HT1080 (cell line): ENCODE measurements at places on chromosomes 11 and 22.
A peak's percentile ranks its signal among the peaks of the same experiment; 100 is the strongest.

DNA sequence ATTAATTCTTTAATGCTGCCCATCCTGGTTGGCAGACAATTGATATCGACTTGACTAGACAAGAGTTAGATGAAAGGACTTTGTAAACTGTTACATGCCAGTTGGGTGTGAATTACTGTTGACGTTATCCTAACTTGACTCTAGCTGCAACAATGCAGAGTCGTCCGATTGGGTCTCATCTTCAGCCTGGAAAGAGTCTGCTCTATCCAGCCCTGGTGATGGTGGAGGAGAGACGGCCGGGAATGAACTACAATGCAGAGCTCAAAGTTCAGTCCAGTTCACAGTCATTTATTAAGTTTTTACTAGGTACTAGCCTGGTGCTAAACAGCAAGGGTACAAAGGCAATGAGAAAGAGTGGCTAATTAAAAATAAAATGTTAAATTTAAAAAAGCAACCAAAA is 4.9 kb upstream of the SMIM35 start:
- DNase-seq = no peak

- no peak for DNase-seq
These were observed 351.4 kb downstream of the ETS1 start for GRCh38 chr11:128235958-128236357.

GRCh38 chr22:37428649-37429586 is 1.6 kb upstream of the ELFN2 start:
- DNase-seq = peak; percentile 61

GRCh38 chr11:58502004-58502403 is 5.9 kb downstream of the OR5B21 start:
- no peak for DNase-seq

DNA sequence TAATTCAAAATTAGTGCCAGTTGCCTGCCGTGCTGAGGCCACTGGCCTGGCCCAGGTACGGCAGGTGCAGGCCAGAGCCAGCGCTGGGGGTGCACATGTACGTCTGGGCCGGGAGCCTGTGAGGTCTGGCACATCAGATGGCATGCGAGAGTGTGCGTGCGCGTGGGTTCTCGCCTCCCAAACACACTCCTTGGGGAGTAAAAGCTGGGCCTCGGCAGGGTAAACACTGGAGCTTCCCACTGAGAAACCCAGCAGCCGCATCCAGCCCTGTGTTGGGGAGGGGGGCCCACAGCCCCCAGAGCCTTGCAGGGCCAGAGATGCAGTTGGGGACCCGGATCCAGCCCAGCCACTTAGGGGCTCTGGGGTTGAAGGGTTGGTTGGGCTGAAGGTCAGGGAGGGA is 37.8 kb downstream of the FLRT1 start:
- DNase-seq = no peak

DNA sequence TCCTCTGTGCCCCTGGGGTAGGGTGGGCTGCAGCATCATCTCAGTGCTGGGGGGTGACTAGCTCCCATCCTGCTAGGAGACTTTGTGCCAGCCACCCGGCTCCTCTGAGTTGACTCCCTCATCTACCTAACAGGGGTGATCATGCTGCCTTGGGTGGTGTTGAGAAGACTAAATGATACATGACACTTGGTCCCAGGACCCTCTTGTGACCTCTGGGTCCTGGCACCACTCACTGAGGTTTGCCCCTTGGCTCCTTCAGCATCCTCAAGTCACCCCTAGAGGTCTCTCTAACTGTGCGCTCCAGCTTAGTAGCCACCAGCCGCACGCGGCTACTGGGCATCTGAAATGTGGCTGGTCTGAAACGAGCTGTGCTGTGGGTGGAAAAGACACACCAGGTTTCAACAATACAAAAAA is 72.1 kb downstream of the LRRC32 start:
- DNase-seq = peak; percentile 39

- DNase-seq = no peak
These were observed 68.1 kb downstream of the LIF start for GRCh38 chr22:30178181-30179126.

DNA sequence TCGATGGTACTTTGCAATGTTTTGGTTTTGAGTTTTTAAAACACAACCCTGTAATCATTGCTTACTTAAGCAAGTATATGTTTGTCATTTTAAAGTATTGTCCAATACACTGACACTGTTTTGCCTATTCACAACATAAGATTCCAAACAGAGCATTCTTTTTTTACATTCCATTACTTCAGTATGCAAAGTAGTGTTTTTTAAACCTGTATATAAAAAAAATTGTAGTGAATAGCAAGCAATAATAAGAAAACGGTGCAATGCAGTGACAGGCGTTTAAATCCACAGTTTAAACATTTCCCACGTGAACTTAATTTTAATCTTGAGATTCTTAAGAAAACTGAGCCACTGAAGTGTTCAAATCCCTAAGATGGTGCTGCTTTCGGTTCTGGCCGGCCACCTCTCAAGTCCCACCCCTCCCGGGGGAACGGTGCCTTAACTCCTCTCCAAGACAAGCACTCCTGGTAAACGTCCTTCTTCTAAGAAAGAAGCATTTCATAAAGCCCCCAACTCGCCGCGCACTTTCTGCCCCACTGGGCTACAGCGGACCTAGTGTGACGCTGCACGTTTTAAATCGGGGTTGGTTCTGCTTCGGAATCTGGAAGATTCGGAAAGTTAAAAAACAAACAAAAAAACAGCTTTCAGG is 2.9 kb downstream of the PGR start:
- peak; percentile 18 for DNase-seq

GRCh38 chr22:33923660-33924246 is 3.5 kb upstream of the LARGE1 start:
- DNase-seq = peak; percentile 61

- DNase-seq = no peak
These were observed 29.7 kb downstream of the MMP7 start for GRCh38 chr11:102500829-102501228.

DNA sequence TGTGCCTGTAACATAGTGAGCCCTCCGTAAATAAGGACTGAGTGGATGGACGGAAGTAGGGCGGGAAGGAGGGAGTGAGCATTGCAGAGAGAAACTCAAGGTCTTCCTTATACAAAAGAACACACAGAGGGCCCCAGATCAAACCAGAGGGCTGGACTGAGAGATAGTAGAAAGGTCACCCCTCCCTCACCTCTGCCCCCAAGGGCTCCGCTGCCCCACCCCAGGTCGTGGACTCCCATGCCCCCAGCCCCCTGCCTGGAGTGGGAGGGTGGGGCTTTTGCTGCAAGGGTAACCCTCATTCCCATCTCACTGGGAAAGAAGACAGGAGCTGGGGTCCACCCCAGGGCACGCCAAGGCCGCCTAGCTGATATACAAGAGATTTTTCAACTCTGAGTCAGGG is 157.0 kb downstream of the MN1 start:
- no peak for DNase-seq

GRCh38 chr11:116499396-116500003 is 273.3 kb downstream of the BUD13 start:
- peak; percentile 48 for DNase-seq

DNA sequence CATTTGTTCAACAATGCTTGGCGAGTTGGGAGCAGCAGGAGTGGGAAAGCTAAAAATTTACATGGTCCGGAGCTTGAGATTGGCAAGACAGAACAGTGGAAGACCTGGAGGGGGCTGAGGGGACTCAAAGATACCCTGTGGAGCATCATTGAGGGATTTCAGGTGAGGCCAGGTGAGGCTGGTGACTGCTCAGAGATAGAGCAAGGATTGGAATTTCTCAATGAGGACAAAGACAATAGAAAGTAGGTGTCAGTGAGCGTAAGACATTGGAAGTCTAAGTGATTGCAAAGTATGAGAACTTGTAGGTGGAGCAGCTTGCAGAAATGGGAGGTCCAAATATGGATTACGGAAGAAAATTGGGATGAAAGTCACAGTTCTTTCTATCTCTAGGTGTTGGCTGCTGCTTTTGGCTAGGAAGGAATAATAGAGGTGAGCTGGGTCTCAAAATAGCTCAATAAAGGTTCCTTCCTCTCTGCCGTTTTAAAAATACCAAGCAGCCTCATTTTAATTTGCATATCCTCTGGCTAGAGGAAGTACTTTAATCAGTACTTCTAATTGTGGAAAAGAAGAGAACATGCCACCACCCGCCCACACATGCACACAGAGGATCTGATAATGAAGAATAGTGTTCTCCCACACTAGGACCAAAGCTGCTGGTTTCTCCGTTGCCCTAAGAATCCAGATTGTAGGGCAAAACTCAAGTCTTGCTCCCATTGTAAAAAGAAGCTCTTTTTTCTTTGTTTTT is 41.8 kb upstream of the SORL1-AS1 start:
- no peak for DNase-seq

GRCh38 chr11:820655-821511 is 2.2 kb downstream of the PNPLA2 start:
- DNase-seq = peak; percentile 68

DNA sequence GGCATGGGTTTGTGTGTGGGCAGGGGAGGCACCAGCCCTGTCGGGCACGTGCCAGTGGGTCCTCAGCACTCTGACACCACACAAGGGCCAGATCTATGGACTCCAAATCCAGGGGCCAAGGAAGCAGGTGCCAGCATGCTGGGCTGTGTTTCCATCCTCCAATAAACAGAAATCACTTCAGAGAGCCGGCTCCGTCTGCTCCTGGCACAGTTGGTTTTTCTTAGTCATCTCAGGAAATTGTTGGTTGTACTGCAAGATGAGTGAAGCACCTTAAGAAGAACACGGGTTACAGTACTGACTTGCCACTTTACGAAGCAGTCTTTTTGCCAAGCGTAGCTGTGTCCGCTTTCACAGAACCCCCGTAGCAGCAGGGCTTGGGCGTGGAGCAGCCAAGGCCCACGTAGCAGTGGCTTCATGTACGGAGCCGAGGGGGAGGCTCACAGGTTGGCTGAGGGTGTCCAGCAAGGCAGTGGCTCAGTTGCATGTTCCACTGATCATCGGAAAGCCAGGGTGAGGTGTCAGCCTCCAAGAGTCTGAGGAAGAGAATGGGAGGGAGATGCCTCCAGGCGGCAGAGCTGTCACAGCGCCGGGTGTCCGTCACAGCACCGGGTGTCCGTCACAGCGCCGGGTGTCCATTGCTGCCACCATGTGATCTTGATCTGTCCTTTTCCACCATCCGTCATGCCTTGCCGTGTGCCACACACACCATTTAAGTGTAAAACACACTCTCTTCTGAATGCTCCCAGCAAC is 314.9 kb downstream of the CTTN start:
- DNase-seq = no peak

GRCh38 chr11:68973219-68973618 is 7.6 kb downstream of the MRGPRD start:
- no peak for DNase-seq

DNA sequence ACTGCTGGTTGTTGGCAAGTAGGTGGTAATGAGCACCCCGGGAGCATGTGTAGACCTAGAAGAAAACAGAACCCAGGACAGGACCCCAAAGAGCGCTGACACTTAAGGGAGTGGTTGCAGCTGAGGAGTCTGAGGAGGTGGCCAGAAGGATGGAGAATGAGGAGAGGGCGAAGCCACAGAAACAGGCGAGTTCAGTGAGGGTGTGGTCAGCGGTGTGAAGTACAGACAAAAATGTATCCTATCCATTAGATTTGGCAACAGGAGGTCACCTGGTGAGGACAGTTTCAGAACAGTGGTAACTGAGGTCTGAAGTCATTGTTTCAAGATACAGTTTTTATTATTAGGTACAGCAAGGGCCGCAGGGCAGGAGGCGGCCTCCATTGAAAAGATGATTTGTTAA is 8.6 kb upstream of the THY1 start:
- DNase-seq = no peak

- no peak for DNase-seq
These were observed 2.3 kb downstream of the GAB2 start for GRCh38 chr11:78415338-78415737.

GRCh38 chr11:48307760-48308386 is 1.9 kb downstream of the OR4S1 start:
- DNase-seq = peak; percentile 59

GRCh38 chr11:109507331-109507730 is 85.3 kb downstream of the C11orf87 start:
- no peak for DNase-seq

DNA sequence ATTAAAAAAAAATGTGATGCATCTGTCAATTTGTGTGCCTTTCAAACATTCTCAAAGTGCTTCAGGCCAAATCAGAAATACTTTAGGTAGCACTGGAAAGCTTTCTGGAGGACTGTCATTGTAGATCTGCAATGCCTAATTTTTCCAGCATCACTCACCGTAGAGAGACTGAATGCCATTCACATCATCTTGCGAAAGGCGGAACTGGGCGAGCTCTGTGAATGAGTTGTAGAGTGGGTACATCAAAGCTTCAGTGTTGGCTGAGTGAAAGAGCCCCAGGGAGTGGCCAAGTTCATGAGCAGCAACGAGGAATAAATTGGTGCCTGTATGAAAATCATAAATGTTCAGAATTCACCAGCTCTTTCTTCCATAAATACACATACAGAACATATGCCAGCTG is 4.0 kb downstream of the MMP10 start:
- no peak for DNase-seq

- DNase-seq = no peak
These were observed 106.3 kb upstream of the TEAD1 start for GRCh38 chr11:12567746-12568460.

DNA sequence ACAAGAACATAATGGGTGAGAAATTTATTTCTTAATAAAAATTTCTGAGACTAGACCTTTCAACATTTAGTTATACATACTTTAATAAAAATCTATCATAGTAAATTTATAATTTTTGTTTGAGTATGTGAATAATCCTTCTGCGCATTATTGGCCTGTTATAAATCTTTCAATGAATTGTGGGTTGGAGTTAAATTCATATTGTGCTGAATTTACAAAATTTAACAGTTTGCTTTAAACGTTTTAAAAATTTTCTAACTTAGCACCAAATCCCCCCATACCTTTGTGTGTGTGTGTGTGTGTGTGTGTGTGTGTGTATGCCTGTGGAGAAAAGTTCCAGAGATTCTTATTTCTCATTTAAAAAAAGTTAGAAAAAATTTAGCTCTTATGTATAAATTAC is 111.0 kb downstream of the TMEM135 start:
- no peak for DNase-seq

DNA sequence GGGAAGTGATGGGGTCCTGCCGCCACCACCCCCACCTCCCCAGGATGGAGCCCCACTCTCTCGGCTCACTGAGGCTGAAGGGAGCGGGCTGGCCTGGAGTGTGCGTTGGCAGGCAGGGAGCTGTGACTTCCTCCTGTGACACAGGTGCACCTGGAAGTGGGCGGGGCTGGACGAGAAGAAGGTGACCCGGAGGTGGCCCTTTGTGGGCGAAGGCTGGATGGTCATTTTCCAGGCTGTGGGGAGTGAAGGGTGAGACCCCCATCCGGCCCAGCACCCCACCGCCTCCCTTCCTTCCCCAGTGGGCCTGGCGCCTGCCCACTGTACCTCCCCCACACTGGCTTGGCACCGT is 15.3 kb downstream of the IL17REL start:
- DNase-seq = no peak

DNA sequence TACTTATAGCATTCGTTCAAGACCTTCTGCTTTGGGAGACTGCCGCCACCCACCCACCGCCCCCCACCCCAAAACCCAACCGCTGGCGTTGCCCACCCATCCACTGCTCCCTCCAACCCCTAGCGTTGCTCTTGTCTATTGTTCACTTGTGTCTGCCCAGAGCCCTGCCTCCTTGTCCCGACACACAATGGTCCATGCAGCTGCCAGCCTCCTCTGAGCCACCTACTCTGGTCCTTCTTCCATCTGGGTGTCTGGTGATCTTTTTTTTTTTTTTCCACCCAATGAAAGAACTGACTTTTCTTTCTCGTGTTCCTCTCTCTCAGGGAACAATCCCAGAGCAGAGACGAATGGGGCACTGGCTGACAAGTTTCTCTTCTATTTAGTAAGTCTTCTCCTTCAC is 256.0 kb upstream of the SESN3 start:
- no peak for DNase-seq
